EH (cell line): ENCODE measurements at places on chromosomes 12 and 14.

- peak; percentile 14 for DNase-seq
Observed at GRCh38 chr12:69330475-69331473, 17.4 kb upstream of the LYZ start.

- peak; percentile 55 for DNase-seq
Observed at GRCh38 chr12:104285740-104286515, 17.6 kb upstream of the EID3 start.

DNA sequence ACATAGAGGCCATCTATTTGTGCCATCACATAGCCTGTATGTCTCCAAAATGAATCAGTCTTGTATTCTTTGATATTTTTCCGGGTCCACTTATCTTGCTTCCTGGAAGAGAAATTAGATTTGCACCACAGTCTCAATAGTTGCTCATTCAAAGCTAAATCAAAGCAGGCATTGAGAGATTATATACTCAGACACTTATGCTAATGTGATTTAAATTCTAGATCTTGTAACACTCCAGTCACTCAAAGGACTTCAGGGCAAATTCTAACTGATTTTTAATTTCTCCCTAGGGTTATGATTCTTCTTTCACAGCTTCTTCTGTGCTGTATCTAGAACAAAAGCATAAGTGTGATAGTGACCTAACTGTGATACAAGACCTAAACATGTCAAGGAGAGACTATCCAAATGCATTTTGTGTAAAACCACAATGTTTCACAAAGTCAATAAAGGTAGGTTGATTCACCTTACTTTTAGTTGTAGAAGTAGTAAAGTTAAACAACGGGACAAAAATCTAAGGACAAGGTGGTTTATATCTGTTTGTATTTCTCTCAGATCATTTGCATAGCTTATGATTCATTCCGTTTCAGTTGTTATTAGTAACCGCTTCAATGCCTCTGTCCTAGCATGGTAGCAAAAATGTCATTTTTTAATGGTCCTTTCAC lies 26.8 kb downstream of the PLBD1 start:
- no peak for DNase-seq

GRCh38 chr12:115440438-115440837 lies 756.5 kb upstream of the TBX3 start:
- DNase-seq, result peak; percentile 91

- no peak for DNase-seq
Observed at GRCh38 chr14:31945074-31945613, 132.0 kb upstream of the ARHGAP5 start.

DNA sequence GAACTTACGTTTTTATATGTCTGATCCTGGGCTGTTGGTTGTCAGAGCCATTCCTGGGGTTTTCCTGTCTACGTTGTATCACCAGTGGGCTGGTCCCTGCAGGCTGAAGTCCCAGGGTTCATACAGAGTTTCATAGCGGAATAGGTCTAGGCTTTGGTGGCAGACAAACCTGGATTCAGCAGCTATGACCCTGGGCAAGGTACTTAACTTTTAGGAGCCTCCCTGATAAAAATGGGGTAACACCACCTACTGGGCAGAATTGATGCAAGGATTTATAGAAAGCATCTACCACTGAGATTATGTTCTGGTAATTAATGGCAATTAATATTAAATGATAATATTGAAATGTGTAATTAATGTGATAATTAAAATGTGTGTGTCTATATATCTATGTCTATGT lies 141.2 kb downstream of the SYNE2 start:
- no peak for DNase-seq

DNA sequence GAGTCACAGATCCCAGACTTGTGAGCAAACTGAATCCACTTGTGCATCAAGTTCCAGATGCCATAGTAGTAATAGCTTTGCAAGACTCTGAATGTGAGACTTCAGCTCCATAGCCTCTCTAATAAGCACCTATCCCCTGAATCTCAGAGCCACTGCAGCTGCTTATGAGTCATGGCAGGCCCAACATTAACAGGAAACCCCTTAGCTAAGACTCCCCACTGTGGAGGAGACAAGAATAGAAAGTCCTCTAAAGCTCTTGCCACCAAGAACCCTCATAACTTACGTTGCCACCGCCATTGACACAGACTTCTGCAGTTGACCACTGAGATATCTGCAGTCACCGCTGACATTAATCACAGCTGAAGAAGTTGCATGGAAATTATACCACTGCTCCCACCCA lies 62.9 kb upstream of the PDE3A start:
- DNase-seq, result peak; percentile 49

GRCh38 chr12:22229652-22230279 lies 104.7 kb downstream of the ST8SIA1 start:
- no peak for DNase-seq

- DNase-seq, result no peak
Observed at GRCh38 chr12:127304751-127305725, 961.9 kb upstream of the TMEM132C start.

GRCh38 chr14:90894241-90894640 lies 78.0 kb upstream of the TTC7B start:
- no peak for DNase-seq

DNA sequence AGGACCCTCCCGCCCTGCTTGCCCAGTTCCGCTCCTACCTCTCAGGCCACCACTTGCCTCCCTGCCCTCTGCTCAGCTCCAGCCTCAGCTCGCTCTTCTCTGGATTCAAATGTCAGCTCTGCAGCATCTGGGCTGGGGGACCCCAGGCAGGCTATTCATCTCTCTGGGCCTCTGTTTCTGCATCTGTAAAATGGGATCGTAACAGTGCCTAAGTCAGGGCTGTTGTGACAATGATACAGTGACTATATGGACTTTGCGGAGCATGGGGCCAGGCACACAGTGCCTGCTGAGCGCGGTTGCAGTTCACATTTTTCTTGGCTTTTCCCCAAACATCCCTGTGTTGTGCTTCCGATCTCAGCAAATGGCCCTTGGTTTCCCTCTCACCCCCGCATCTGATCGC lies 2.8 kb downstream of the PHETA1 start:
- DNase-seq, result no peak

GRCh38 chr14:81940651-81941050 lies 407.0 kb upstream of the SEL1L start:
- no peak for DNase-seq

DNA sequence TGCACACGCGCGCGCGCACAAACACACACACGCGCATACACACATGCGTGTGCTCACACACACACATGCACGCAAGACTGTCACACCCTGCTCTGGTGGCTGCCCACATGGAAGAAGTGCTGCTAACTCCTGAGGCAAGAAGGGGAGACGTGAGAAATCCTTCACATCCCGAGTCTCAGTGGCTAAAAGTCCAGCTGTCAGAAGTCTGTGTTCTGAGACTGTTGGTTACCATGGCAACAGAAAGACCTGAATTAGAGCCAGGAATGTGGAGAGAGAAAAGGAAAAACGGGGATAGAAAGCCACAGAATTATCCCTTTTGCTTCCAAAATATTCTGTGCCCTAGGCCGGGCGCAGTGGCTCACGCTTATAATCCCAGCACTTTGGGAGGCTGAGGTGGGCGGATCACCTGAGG lies 71.2 kb downstream of the PPFIBP1 start:
- peak; percentile 94 for DNase-seq

- no peak for DNase-seq
Observed at GRCh38 chr12:108778053-108778452, 46.7 kb upstream of the CORO1C start.

GRCh38 chr14:60905923-60906322 lies 75.0 kb downstream of the TRMT5 start:
- DNase-seq, result peak; percentile 28

- DNase-seq, result peak; percentile 68
Observed at GRCh38 chr12:48925304-48926011, at the start of gene FKBP11. Gene FKBP11, minus strand, starts transcription at chr12:48925492. Its CDS starts 64 bp downstream, at chr12:48925428.

DNA sequence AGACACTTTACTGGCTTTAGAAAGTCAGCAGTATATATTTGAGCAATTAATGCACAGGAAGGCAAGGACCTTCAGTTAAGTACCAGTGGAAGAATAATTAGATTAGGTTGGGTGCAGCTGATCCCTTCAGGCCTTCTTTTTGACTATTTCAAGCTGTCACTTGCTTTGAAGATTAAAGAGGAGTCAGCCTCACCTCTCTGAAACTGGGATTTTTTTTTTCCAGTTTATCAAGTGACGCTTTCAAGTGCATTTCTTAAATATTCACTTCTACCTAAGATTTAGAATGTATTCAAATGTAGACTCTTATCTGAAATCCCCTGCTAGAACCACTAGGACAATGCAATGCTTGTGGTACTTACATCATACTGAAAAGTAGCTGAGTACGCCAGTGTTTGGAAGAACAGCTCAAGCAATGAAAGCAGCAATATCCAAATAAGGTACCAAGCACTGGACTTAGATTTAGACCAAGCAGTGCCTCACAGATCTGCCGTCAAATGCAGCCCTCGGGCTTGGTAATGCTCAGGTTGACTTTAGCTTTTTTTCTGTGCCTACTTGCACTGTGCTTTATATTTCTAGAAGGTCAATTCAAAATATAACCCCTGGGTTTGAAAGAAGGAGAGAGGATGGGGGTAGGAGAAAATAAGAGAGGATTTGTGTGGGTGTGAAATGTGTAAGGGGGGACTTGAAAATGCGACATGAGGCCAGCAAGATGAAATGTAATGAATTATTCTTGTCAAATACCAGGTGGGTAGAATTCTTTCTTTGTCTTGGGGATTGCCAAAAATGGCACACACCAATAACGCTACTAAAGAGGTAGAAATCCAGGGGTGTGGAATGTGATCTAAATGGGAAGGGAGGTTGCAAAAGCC lies 3.7 kb upstream of the FERMT2 start:
- DNase-seq, result peak; percentile 44

DNA sequence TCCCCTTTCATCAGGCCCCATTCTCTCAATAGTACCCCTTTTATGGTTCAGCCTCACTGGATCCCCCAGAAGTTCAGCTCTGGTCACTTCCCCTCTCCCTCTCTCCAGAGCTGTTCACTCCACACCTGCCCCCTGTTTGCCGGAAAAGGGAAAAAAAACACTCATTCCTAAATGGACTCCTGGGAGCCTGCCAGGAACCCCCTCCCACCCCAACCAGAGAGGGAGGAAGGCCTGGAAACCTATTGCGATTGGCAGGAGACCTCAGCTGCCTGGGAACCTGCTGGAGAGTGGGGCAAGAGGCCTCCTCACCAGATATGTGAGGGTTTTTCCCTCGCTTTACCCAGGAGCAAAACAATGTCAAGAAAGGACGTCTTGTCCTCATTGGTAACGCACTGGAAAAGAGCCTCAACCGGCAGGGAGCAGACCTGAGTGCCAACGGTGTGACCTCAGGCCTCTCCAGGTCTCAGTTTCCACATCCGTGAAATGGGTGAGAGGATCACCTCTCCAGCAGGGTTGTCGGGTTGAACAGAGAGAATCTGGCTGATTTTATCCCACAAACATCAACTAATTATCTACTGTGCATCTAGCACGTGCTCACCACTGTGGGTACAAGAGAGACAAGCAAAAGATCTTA lies 4.6 kb downstream of the DTX1 start:
- DNase-seq, result no peak

DNA sequence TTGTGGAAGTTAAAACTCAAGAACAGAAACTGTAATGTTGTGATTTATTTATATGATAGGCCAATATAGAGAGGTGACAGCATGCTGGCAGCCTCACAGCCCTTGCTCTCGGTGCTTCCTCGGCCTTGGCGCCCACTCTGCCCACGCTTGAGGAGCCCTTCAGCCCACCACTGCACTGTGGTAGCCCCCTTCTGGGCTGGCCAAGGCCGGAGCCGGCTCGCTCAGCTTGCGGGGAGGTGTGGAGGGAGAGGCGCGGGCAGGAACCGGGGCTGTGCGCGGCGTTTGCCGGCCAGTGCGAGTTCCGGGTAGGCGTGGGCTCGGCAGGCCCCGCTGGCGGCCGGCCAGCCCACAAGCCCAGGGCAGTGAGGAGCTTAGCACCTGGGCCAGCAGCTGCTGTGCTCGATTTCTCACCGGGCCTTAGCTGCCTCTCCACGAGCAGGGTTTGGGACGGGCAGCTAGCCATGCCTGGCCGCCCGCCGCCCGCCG lies 65.8 kb upstream of the SLC8A3 start:
- peak; percentile 18 for DNase-seq

GRCh38 chr12:46523863-46524770 lies 151.5 kb upstream of the SLC38A2 start:
- peak; percentile 95 for DNase-seq

GRCh38 chr12:93299262-93299846 lies 78.4 kb upstream of the NUDT4 start:
- no peak for DNase-seq

- no peak for DNase-seq
Observed at GRCh38 chr14:53982546-53982945, 25.9 kb upstream of the BMP4 start.

GRCh38 chr14:68982581-68982980 lies 3.5 kb upstream of the ACTN1 start:
- DNase-seq, result peak; percentile 81

GRCh38 chr14:68285421-68286179 lies 466.0 kb downstream of the RAD51B start:
- no peak for DNase-seq

GRCh38 chr12:94648578-94648977 lies 1.8 kb downstream of the TMCC3 start:
- DNase-seq, result no peak

DNA sequence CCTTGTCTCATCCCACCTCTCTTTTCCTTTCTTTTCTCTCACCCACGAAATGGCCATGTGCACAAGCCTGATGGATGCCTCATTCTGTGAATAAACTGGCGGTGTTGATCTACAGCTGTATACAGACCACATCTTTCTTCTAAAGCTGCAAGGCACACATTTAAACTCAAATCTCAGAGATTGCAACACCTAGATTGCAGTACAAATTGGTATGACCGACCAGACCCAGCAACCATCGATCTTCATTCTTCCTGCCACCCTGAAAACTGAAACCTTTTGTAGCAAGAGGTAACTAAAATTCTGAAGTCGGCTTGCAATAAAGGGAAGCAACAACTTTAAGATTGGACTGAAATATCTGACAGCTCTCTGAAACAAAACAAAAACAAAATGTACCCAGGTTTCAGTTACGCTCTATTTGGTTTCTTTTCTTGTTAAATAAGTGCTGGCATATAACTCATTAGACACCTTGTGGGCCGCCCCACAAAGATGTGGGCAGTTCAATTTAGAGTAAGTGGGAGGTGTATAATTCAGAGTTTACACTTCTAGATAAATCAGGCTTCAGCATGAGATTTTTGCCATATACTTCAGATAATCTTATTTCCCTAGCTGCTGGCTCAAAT lies 390.0 kb upstream of the NOVA1 start:
- no peak for DNase-seq

GRCh38 chr12:54164387-54165145 lies 24.2 kb downstream of the SMUG1 start:
- DNase-seq, result no peak

- no peak for DNase-seq
Observed at GRCh38 chr14:103030741-103031565, 26.4 kb downstream of the CDC42BPB start.

GRCh38 chr12:29486972-29487371 lies 10.5 kb downstream of the OVCH1 start:
- no peak for DNase-seq

GRCh38 chr12:45697371-45697770 lies 32.1 kb upstream of the ARID2 start:
- no peak for DNase-seq

GRCh38 chr12:75505706-75506312 lies 5.6 kb downstream of the KRR1 start:
- DNase-seq, result peak; percentile 44

GRCh38 chr14:21258005-21258888 lies 11.0 kb downstream of the HNRNPC start:
- DNase-seq, result no peak
